ENCODE measurements at places on chromosomes 2 and 18.

- DNase-seq: no peak
Measured at GRCh38 chr18:934518-935133, 30.0 kb downstream of the ADCYAP1 start.

DNA sequence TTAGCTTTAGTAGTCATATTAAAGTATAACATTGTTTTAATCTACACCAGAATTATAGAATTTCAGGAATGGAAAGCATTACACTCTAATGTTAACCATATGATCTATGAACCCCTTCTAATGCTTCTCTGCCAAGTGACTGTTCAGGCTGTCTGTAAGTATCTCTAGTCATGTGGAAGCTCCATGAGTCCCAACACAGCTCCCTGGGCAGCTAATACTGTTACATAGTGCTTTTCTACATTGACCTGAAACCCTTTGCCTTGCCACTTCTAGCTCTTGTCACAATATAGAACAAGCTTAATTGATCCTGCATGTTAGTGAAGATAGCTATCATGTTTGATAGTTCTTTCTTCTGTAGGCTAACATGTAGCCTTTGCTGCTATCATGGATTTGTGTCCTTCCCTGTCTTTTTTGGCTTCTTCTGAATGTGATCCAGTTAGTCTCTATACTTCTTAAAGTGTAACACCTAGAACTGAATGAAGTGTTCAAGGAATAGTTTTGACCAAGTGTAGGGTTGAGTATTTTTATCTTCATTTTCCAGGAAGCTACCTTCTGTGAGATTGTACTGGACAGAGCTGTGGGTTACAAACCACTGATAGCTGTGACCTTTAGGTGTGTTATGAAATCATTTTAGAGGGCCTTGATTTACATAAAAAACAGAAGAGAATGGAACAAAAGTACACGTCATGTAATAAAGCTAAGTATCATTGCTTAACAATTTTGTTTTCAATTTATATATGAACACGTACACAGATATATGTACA lies 23.7 kb downstream of the BABAM2 start:
- peak; percentile 65 for DNase-seq

DNA sequence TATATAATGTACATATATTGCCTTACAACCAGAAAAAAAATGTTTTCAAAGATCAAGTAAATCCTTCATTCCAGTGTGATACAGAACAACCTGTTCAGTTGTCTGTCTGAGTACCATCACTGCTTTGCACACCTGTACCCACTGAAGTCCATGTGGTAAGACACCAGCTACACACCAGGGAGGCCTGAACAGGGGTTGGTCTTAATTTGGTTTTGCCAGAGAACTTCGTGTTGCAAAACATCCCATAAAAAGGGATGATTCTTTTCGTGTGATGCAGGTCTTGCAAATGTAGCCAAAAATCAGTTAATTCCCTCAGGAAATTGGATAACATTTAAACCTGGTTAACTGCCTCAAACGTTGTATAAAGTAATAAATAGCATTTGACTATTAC lies 73.7 kb upstream of the SLC1A4 start:
- DNase-seq: no peak

DNA sequence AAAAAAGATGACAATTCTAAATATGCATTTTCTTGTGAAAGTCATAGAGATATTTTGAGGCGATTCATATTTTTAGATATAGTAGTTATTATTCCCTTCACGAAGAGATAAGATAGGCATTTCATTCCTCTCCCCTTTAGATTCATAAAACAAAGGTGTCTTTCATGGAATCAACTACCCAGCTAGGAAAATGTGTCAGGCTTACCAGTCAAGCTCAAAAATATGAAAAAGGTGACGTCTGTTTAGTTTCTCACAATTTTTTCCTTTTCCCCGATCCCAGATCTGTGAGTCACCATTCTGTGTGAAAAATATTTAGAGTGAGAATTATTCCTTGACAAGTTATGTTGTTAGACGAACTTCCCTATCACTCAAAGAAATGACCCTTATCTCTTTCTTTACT lies 95.4 kb upstream of the FN1 start:
- DNase-seq: no peak

DNA sequence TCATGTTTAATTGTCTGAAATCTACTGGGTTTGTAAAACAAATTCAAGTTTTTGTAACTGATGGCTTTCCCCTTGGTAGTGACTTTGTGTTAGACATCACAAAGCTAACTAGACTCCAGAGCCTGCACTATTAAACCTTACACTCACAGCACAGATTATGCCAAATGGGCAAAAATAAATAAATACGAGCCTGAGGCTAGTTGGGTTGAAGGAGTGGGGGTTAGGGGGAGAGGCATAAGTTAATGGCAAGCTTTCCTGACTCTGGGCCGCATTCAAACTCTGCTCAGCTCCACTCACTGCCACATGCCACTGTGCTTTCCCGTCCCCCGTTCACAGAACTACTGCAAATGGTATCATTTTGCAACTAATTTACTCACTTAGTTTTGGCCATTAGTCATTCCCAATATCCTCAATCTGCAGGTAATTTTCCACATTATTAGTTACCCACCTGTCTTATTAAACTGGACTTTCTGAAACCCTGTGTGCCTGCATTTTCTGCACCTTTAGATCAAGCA lies 1079.9 kb upstream of the PIK3C3 start:
- no peak for DNase-seq

- DNase-seq: no peak
Measured at GRCh38 chr2:80971-81736, 34.8 kb upstream of the FAM110C start.

- DNase-seq: no peak
Measured at GRCh38 chr18:56988022-56988421, 158.9 kb upstream of the BOD1L2 start.

- no peak for DNase-seq
Measured at GRCh38 chr2:190099890-190100697, 37.6 kb upstream of the MSTN start.

- DNase-seq: no peak
Measured at GRCh38 chr2:128685841-128686496, 367.3 kb upstream of the HS6ST1 start.

DNA sequence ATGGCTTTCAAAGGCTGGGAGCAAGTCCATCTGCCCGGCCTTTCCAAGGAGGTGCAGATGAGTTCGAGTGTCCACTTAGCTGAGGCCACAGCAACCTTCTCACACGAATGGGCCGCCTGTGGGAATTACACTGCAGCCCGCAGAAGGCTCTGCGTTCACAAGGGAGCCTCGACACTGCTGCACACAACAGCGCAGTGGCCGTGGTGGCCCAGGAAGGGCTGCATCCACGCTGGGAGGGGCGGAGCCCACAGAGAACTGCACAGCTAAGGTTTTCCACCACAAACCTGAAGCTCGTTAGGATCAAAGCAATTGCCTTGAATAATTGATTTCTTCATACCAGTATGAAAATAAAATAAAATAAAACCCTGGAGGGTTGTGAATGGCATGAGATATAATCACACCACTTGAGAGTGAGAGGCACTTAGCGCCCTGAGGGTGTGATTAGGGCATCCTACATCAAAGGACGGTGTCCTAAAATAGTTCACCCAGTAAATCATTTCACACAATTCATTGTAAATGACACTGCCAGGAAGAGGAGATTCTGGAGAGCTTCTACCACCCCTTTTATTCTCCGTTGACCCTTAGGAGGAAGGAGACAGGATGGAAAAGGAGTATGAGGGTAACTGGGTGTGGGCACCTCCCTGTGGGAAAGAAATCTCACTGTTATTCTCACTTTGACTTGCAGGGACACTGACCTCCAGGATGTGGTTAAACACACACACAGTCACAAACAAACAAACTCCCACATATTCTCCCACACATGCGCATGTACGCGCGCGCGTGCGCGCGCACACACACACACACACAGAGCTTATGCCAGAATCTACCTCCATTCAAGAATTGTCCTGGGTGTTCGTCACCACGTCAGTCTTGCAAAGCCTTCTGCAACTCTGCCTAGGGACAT lies 256.6 kb upstream of the ID2 start:
- DNase-seq: no peak

- no peak for DNase-seq
Measured at GRCh38 chr2:64225491-64225890, 81.3 kb upstream of the PELI1 start.

GRCh38 chr2:125730921-125731320 lies 925.0 kb upstream of the GYPC start:
- no peak for DNase-seq

DNA sequence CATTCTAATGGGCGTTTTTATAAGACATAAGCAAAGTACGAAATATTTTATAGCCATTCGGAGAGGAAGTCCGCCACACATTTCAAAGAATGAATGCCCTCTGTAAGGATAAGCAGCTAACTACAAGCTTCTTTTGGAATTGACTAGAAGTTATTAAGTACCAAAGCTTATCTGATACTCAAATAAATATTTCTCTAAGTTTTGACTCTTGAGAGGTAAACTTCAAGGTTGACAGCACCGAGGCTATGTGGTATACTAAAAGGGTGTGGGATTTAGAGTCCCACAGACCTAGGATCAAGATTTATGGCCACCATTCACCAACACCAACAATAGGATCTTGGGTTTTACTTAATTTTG lies 48.1 kb upstream of the MSH2 start:
- no peak for DNase-seq

DNA sequence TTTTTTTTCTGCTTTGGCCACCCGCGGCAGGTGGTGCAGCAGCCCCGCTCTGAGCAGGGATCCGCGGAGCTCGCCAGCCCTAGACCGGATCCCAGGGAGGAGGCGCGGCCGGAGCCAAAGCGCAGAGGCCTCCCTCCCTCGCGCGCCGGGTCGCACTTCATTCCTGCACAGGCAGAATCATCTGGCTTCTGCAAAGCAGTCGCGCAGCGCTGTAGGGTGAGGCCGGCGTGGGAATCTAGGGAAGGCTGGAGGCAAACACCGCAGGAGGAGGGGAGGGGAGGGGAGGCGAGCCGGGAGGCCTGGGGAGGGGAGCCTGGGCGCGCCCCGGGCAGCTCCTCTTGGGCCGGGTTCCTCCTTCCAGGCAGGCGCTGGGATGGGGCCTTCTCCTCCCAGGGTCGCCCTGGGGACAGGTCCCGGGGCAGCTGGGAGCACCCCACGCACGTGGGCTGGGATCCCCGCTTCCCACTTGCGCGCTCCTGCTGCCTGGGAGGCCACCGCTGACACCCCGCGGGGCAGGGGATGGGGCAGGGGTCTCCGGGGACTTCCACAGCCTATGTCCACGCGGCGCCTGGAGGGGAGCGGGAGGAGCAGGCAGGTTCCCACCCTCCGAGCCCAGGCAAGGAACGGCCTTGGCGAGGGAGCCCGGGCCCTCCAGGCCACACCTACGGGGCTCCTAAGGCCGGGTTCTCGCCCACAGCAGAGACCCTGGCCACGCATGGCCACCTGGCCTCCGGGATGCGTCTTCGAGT lies 45.0 kb downstream of the MBP start:
- DNase-seq: peak; percentile 22

- DNase-seq: no peak
Measured at GRCh38 chr2:29050591-29050990, 23.7 kb downstream of the PCARE start.

- DNase-seq: no peak
Measured at GRCh38 chr2:175984846-175985245, 17.2 kb downstream of the LNPK start.

DNA sequence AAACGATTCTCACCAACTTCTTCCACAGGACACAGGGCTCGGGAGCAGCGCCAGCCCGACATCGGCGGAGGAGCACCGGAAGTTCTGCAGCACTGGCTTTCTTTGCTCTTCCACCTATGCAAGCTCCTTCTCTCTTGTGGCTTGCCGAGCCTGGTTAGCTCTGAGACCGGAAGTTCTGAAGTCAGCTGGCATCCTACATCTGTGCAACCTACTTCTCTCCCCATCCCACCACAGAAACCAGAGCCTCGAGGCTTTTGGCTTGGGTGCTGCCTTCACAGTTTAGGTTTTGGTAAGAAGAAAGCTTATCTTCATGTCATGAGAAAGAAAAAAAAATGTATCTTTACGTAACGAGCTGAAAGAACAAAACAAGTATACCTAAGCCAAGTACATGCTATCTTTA lies 111.7 kb downstream of the ANKRD44 start:
- no peak for DNase-seq

GRCh38 chr18:8174771-8175170 lies 434.5 kb upstream of the RAB12 start:
- DNase-seq: no peak

GRCh38 chr2:232611559-232612218 lies 21.7 kb upstream of the EFHD1 start:
- peak; percentile 87 for DNase-seq

- DNase-seq: no peak
Measured at GRCh38 chr2:134178138-134178877, 75.6 kb upstream of the MGAT5 start.

DNA sequence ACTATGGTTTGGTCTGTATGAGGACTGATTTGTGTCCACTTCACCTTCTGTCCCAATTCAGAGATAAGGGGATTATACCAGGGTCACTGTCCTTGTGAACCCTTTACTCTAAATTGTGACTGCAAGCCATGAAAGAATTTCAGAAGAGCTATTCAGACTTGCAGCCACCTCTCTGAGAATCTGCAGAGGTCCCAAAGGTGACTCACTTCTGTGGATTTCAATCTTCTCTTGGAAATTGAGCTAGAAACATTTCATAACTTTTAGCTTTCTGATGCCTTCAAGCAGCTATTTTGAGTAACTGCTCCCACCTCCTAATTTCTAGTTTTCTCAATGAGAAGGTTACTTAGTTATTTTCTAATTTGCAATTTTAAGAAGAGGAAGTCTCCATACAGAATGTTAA lies 1242.4 kb upstream of the ACVR2A start:
- DNase-seq: peak; percentile 39

GRCh38 chr2:238864207-238865014 lies 16.5 kb downstream of the TWIST2 start:
- peak; percentile 98 for DNase-seq

GRCh38 chr2:119263656-119264055 lies 40.0 kb downstream of the STEAP3 start:
- no peak for DNase-seq

DNA sequence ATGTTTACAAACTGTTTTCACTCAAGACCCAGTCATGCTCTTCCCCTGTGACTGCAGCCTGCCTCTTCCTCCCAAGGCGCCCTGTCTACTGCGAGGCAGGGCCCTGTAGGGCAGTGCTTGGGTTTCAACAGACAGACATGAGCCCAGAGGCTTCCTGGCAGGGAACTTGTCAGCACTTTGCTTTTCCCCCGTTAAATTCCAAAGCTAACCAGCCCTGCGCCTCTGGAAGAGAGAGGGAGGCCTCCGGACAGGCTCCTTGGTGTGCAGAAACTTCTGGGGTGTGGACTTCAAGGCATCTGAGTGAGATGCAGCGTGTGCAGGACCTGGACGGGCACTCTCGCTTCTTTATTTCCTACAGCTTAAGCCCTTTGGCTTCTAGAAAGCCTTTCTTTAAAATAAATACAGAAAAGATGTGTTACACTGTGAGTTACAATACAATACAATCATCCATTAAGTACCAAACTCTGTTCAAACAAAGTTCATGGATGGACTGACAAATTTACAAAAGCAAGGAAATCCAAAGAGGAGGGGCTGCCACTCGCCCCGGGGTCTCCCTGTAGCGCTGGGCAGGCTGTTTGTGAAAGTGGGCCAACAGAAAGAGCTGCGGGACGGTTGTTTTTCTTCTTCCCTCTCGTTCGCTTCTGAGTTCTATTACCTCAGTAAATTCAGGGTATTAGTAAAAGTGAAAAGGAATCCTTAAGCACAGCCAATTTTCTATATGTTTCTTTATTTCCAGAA lies 8.8 kb upstream of the ZNF516 start:
- DNase-seq: no peak

GRCh38 chr2:8307606-8308180 lies 374.2 kb upstream of the ID2 start:
- DNase-seq: no peak
